ENCODE measurements at places on chromosomes 2 and 18.

- no peak for DNase-seq
These were observed 10.8 kb upstream of the LYPD6B start for GRCh38 chr2:149027590-149028250.

DNA sequence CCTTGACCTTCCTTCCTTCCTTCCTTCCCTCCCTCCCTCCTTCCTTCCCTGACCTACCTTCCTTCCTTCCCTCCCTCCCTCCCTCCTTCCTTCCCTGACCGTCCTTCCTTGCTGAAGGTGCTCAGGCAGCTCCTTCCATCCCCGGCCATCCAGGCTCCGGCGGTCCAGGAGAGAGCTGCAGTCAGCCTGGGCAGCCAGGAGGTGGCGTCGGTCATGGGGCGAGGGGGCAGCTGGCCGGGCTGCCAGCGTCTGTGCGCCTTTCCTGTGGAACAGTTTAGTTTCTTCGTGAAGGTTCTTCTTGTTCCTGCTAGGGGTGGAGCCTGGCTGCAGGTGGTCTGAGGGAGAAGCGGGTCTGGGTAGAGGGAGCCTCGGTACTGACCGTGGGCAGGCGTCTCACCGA is 15.7 kb downstream of the GPR35 start:
- peak; percentile 28 for DNase-seq

GRCh38 chr2:23901966-23902846 is 24.7 kb downstream of the ATAD2B start:
- DNase-seq: no peak

GRCh38 chr2:176104316-176105077 is 2.6 kb upstream of the HOXD11 start:
- DNase-seq: no peak

- no peak for DNase-seq
These were observed 39.6 kb downstream of the MGAT4A start for GRCh38 chr2:98691303-98691702.

DNA sequence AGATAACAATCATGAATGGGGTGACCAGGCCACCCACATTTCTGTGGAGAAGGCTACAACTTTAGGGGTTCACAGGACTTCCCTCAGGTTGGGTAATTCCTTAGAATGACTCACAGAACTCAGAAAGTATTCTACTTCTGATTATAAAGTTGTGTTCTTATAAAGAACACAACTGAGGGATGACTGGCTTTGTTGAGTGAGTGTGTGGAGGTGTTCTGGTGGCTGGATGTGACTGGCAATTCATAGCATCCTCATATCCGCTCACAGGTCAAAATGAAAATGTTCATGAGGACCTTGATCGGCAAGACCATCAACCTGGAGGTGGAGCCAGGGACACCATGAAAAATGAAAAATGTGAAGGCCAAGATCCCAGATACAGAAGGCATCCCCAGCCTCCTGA is 143.3 kb upstream of the CAB39 start:
- DNase-seq: no peak

DNA sequence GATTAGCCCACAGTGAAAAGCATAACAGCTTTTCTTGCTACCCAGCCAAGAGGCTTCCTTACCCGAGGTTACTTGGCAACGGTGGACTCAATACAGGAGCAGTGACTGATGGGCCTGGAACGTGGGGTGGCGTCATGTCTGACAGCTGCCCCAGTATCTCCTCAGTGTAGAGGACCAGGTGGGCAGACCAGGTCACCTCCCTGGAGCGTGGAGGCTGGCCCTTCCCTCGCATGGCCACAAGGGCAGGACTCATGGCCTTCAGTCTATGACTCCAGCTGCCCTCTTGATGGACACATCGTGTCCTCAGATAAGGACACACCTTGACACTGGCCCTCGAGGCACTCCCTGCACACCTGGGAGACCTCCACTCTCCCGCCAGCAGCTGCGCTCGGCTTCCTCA is 6.4 kb downstream of the ASPRV1 start:
- DNase-seq: no peak

- no peak for DNase-seq
These were observed 451.7 kb upstream of the SMIM21 start for GRCh38 chr18:75879196-75879595.

- DNase-seq: no peak
These were observed 348.8 kb downstream of the METTL4 start for GRCh38 chr18:2222270-2223185.

DNA sequence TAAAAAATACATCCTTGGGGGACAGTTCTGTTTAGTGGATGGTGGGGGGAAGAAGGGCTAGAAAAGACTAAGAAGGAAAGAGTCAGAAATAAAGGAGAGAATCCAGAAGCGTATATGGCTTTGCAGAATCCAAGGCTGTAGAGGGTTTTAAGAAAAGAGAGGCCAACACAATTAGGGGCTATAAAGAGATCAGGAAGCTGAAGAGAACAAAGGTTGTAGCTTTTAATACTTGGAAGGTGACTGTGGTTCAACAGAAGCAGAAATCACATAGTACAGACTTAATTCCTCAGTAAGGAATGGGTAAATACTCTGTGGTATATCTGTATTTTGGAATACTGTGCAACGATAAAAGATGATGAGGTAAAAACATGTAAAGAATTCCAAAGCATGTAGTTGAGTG is 286.4 kb downstream of the AGPS start:
- no peak for DNase-seq

DNA sequence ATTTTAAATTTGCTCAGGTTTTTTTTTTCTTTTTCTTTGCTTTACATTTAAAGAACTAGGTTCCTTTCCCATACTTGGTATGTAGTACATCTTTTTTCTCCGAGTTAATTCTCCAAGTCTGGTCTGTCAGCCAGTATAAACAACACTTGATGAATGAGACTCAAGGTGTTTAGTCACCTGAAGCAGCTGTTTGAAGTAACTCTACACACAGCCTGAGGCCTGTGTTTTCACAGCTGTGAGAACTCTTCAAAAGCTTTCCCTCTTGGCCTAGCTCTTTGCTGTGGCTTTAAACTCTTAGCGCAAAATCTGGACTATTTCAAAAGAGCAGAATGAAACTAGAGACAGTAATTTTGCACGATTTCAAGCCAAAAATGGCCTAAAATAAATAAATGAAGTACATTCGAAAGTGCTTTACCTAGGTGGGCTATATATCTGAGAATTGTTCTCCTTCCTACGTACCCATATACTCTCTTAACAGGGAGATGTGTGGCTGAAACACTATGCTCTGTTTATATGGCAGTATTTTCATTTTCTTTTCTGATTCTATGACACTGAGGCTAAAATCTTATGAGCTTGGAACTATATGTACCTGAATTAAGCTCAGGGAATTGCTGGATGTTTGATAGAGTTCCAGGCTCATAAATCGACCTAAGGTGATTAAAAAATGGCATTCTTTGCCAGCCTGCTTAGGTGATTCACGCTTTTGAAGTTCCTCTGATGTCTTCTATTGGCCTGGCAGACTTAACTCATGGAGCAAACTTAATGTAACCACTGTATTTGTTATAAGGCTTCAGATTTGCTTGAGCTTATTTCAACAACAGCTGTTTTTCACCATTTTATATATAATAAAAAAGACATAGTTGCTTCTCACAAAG is 1044.1 kb upstream of the ZEB2 start:
- DNase-seq: no peak

DNA sequence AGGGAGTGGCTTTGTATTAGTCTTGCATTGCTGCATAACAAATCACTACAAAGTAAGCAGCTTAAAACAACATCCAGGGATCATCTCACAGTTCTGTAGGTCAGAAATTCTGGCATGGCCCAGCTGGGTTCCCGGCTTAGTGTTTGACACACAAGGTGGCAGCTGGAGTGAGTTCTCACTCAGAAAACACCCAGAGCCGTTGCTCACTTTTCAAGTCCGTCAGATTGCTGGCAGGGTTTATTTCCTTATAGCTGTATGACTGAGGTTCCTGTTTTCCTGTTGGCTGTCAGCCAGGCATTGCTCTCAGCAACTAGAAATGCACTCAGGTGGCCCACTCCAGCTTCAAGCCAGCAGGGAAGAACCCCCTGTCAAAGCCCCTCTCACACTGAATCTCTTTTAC is 324.1 kb downstream of the CCDC178 start:
- no peak for DNase-seq

DNA sequence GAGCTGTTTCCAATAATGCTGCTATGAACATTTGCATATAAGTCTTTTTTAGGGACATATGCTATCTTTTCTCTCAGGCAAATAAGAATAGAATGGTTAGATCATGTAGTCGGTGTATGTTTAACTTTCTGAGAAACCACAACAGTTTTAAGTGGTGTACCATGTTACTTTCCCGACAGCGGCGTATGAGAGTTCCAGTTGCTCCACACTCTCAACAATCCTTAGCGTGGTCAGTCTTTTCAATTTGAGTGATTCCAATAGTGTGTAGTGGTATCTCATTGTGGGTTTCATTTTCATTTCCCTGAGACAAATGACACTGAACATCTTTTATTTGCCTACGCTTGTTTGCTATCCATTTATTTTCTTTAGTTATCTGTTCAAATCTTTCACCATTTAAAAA is 149.5 kb downstream of the ACOXL start:
- DNase-seq: no peak

DNA sequence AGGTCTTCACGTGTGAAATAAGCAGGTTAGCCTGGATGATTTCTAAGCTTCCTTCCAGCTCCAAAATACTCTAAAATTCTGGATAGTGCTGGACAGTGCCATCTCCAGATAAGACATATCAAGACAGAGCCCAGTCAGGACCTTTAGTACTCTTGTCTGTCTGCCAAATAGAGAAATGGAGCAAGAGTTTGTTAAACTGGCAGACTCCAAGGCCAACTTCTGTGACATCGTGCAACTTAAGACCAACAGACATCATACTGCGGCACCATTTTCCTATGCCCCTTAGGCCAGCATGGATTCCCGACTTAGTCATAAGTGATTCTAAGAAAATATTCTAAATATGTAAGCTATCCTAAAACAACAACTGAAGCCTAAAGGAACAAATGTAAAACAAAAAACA is 118.6 kb downstream of the RBMS1 start:
- DNase-seq: no peak

- no peak for DNase-seq
These were observed 106.7 kb upstream of the CHAC2 start for GRCh38 chr2:53660886-53661285.

GRCh38 chr2:221943076-221943810 is 355.6 kb downstream of the PAX3 start:
- DNase-seq: no peak

- DNase-seq: no peak
These were observed 283.0 kb downstream of the MEIS1 start for GRCh38 chr2:66717973-66718372.

DNA sequence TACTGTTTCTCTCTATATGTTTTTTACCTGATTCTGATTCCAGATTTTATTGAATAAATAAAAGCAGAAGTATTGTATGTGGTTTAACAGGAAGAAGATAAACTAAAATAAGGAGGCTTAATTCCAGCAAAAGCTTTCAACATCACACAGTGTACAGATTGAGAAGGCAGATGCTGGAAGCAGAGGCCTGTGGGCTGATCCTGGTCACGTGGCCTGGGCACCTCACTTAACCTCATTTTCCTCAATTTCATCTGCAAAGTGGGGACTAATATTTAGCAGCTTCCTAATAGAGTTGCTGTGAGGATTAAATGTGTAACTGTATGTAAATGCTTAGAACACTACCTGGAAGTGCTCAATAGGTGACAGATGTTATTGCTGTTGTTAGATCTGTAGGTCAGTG is 58.0 kb downstream of the CDCA7 start:
- no peak for DNase-seq

GRCh38 chr2:29462293-29462692 is 347.1 kb downstream of the CLIP4 start:
- no peak for DNase-seq

DNA sequence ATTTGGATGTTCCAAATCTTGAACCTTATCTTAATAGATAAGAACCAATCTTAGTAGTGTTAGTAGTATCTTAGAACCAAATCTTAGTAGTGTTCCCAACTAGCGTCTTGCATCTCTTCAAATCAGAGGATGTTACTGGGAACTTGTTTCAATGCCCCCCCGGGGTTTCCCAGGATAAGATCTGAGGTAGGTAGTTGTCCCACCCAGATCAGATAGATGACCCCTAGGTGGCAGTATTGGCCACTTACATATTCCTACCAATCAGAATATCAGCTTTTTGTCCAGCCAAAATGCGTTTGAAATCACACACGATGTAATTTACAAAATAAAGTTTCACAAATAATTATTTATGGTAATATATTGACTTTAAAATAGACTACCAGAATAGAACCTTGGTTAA is 314.8 kb downstream of the MBD2 start:
- no peak for DNase-seq

- peak; percentile 78 for DNase-seq
These were observed 18.9 kb upstream of the DPP4 start for GRCh38 chr2:162092658-162093556.

- no peak for DNase-seq
These were observed 8.9 kb downstream of the AMER3 start for GRCh38 chr2:130764035-130764820.

DNA sequence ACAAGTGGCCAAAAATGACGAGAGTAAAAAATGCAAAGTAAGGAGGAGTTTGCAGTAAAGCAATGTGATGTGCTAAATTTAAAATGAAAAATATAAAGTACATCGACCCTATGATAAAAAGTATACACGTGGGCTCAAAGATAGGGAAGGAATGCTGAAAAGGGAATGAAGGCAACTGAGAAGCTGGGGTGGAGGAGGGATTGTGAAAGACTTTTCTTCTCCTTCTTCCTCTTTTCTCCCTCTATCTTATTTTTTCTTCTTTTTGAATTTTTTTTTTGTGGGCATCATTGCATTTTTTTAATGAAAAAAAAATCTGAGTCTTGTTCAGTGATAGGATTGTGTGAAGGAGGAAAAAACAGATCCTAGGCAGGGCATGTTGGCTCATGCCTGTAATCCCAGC is 57.6 kb upstream of the STK17B start:
- no peak for DNase-seq

DNA sequence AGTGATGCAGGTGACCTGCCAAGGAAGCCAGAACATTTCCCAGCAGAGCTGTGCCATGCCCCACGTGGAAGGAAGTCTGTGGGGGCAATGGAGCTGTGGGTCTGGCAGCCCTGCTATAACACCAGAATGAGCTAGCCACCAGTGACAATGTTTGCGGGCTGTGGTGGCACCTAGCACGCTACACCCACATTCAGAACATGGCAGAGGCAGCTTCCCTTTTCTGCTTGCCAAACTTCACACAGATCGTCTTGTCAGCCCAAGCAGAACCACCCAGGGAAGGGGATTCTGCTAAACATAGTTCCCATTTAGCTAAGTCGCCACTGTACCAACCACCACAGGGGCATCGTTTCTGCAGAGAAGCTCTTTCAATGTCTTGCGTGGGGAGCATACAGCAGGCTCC is 27.0 kb upstream of the CCDC93 start:
- DNase-seq: no peak

- DNase-seq: no peak
These were observed 46.4 kb upstream of the CDH20 start for GRCh38 chr18:61286867-61287266.

GRCh38 chr2:185108588-185108987 is 510.3 kb downstream of the ZNF804A start:
- DNase-seq: no peak

DNA sequence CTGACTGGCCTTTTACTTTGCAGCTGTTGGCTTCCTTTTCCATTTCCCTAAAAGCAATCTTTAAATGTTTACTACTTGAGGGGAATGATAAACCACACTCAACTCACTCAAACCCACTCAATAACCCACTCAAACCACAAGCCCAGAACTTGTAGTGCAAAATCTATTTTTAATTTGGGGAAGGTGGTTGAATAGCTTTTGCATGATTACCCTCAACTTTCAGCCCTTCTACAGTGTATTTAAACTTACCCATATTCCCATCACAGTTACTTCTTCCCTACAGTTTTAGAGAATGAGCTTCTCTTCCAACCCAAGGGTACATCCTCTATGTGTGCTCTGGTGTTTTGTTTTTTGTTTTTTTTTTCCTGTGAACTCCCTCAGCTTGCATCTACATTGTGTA is 636.1 kb downstream of the TDRD15 start:
- DNase-seq: no peak

- no peak for DNase-seq
These were observed 11.3 kb downstream of the VRK2 start for GRCh38 chr2:58057707-58058530.

Data from head of caudate nucleus (tissue), 42 donors.